ENCODE measurements at places on chromosomes 3 and 15.

- DNase-seq = no peak
Measured at GRCh38 chr15:75696311-75696720, 16.3 kb downstream of the CSPG4 start.

DNA sequence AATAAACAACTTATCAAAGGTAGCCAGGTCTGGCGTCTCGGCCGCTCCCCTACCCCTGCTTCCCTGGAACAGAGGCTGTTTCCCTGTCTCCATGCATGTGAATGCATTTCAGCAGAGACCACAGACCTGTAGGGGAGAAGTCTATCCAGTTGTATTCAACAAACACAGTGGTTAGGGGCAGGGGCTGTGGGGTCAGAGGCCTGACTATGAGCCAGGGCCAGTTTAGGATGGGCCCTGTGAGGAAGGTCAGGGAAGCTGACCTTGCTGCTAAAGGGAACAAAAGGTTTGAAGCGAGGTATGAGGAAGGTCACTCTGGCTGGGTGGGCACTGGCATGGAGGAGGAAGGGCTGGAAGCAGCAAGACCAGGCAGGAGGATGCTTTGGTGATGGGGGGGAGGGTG is 184.6 kb downstream of the XXYLT1 start:
- DNase-seq = no peak

- peak; percentile 78 for DNase-seq
Measured at GRCh38 chr15:94164202-94164807, 67.1 kb upstream of the MCTP2 start.

GRCh38 chr15:73150831-73151230 is 98.6 kb downstream of the NEO1 start:
- no peak for DNase-seq

DNA sequence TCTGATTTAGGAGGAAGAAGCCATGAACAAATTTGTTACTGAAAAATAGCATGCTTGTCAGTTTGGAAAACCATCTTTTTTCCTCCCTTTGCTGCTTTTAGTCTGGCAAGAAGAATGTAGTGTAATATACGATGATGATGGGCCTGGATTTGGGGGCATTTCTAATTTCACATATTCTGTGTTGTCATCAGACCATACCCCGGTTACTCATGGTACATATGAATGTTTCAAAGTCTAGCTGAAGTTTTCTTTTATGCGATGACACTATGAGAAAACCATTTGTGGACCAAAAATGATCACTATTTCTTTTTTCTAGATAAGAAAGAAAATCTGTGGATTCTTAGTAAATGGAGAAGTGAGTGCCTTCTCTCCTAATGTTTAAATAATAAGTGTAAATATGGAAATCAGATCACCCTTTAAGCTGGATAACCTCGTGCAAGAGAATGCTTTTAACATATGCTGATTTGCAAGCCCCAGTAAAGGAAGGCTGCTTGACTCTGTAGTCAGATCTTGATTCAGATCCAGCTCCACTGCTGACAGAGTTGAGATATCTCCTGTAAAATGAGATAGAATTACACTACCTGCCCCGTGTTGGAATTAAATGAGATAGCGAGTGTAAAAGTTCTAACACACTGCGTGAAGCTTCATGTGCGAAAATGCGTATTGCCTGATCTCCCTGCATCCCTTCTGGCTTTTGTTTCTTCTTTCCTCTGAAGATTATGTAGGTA is 3.0 kb downstream of the MEF2A start:
- DNase-seq = no peak

- no peak for DNase-seq
Measured at GRCh38 chr3:188202358-188203138, 48.6 kb downstream of the LPP start.

DNA sequence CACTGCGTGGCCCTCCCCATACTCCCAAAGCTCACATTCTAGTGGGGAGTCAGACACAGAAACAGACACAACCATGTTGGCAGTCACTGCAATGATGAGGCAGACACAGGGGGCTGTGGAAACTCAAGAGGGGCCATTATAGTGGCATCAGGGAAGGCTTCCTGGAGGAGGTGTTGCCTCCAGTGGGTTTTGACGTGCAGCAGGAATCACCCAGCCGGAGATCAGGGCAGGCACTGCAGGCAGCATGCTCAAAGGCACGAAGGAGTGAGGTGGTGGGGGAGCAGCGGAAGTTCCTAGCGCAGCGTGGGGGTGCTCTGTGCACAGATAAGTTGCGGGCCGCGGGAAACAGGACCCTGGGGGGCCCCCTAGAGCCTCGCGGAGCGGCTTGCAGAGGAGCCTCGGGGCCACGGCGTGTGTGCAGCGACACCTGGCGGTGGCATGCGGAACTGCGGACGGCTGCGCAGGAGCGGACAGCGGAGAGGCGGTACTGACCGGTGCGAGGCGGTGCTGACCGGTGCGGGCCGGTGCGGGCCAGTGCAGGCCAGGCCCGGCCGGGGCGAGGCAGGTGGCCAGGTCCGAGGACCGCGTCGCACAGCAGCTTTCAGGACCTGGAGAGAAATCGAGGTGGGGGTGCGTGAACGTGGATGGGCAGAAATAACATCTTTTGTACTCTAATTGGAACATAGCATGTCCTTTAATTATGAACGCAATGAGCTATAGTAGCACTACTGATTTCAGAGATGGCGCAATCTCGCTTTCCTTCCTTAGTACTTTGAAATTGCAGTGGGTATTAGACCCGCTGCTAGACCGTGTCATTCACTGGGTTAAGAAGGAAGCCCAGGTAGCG is 101.5 kb downstream of the FBLN2 start:
- peak; percentile 76 for DNase-seq

- DNase-seq = no peak
Measured at GRCh38 chr3:142973217-142974009, 9.9 kb upstream of the PAQR9 start.

- no peak for DNase-seq
Measured at GRCh38 chr3:101379658-101380376, 59.4 kb upstream of the IMPG2 start.

DNA sequence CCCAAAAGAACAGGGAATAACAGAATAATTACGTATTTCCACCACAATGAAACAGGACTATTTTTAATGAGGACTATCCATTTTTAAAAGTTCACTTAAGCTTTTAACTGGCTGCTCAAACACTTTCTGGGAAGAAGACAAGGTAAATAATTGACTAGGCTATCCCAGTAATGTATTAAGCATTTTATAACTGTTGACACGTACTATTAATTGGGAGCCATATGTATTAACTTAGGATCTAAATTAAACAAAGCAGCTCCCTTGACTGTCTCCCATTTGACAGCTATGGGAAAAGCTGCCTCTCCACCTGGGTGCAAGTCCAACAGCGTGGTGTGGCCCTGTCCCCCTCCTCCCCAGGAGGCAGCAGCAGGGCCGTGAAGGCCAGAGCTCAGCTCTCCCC is 36.1 kb downstream of the MYO5C start:
- DNase-seq = no peak

- peak; percentile 76 for DNase-seq
Measured at GRCh38 chr3:184371570-184372018, 6.4 kb downstream of the THPO start.

DNA sequence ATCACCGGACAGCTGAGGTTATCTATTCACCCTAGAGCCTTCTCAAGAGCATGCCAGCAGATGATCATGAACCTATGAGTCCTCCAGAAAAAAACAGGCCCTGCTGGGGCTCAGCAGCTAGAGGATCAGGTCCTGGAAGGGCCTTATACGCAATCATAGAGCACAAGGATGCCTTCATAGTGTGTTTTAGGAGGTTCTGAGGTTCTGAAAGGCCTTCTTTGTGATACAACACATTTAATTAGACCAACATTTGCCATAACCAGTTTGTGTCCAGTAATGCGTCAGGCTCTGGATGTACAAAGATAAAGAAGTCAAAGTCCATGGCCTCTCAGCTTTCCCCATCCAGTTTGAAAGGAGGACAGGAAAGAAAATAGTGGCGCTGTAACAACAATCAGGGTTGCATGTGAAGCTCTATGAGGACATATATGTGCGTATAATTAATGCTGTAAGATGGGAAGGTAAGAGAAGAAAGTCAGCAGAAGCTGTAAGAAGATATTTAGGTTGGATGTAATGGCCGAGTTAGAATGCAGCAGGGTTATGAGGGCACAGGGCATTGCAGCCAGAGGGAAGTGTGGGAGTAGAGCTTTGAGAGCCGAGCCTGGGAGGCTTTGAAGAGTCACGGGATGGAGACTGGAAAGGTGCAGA is 302.6 kb upstream of the TBL1XR1 start:
- no peak for DNase-seq

DNA sequence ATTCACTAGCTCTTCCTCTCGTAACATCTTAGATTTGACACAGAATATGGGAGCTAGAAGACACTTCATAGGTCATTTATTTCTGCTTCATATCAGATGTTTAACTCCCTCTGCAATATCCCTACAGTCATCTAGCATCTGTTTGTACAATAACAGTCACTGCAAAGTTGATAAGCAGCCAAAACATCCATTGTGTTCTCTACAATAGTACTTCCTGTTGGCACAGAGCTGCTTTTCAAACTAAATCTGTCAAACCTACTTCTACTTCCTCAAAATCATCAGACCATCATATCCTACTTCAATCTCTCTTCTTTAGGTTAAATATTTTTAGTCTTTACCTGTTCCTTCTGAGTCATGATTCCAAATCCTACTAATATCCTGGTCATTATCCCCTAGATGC is 233.2 kb downstream of the FGF12 start:
- DNase-seq = no peak

- no peak for DNase-seq
Measured at GRCh38 chr3:181619897-181620296, 91.8 kb upstream of the SOX2 start.

GRCh38 chr15:72680931-72681330 is 5.1 kb downstream of the HIGD2B start:
- DNase-seq = no peak

GRCh38 chr15:50378776-50379175 is 23.8 kb upstream of the GABPB1 start:
- no peak for DNase-seq

GRCh38 chr15:39828374-39828931 is 45.8 kb upstream of the FSIP1 start:
- DNase-seq = no peak

DNA sequence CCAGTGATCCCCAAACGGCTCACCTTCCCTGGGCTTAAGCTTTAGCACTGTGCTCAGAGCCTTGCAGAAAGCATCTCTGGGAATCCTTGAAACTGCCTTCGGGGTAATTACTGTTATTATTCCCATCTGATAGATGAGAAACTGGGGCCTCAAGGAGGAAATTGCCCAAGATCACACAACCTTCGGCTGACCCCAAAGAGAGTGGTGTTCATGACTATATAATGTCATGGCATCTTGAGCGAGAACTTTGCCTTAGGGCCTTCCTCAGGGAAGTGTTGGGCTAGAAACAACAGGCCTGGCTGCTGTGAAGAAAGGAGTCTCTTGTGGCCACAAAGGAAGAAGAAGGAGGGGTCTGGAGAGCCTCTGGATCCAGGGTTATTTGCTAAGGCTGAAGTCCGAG is 388.7 kb upstream of the CFAP20DC start:
- no peak for DNase-seq
